ENCODE measurements at places on chromosomes 6 and 20. TPM values are rescaled to one million over a fixed set of nuclear protein-coding genes. Genes with fewer than 3 reads are reported as not detected.

Gene GSTA1
- total RNA-seq, result not detected

Gene NRSN1
- total RNA-seq, result not detected

Gene HSPA1L
- 0.80 TPM for total RNA-seq

Gene COL20A1
- total RNA-seq, result 1.3 TPM

Gene SPATA25
- total RNA-seq, result not detected

Gene TRDN
- not detected for total RNA-seq

Gene ENPP5
- total RNA-seq, result 2.5 TPM

Gene CCN5
- total RNA-seq, result not detected

Gene TRIM31
- total RNA-seq, result not detected

Gene CDC5L
- 57.8 TPM for total RNA-seq

Gene RFX6
- total RNA-seq, result not detected

Gene ADGRF1
- total RNA-seq, result not detected

Gene BMP7
- total RNA-seq, result 12.7 TPM

Gene SRC
- total RNA-seq, result 7.6 TPM

Gene CRISP3
- not detected for total RNA-seq

Gene MRPL14
- 149 TPM for total RNA-seq

Gene SEMG1
- total RNA-seq, result not detected

Gene GRM1
- not detected for total RNA-seq

Gene RNF144B
- 2.3 TPM for total RNA-seq

Gene HRH3
- total RNA-seq, result not detected

Gene PAK5
- 0.46 TPM for total RNA-seq

Gene ZBTB12
- total RNA-seq, result 7.5 TPM

Gene CLDN20
- total RNA-seq, result 0.54 TPM

Gene TTK
- total RNA-seq, result 180 TPM

Gene PCSK2
- 0.06 TPM for total RNA-seq

Gene EPHA7
- 0.06 TPM for total RNA-seq

Gene ELOVL2
- total RNA-seq, result 11.3 TPM

Gene PGBD1
- total RNA-seq, result 12.4 TPM

Gene CHD6
- 9.8 TPM for total RNA-seq

Gene MCHR2
- total RNA-seq, result not detected

Gene SMPDL3A
- total RNA-seq, result 6.0 TPM

Gene ASIP
- total RNA-seq, result not detected

Gene SIM1
- 0.51 TPM for total RNA-seq

Gene SNAP25
- total RNA-seq, result 0.80 TPM

Gene MYB
- total RNA-seq, result 2.7 TPM

Gene OTOR
- total RNA-seq, result not detected

Gene PI16
- not detected for total RNA-seq

Gene LY6G6C
- total RNA-seq, result not detected

Gene TMC2
- total RNA-seq, result not detected

Gene KCNK5
- total RNA-seq, result 5.2 TPM

Gene MROH8
- total RNA-seq, result 0.11 TPM

Gene TOX2
- 0.06 TPM for total RNA-seq

Gene WFDC2
- not detected for total RNA-seq

Gene EEF1A2
- 6.4 TPM for total RNA-seq

Gene JAG1
- total RNA-seq, result 62.5 TPM

Gene C6orf15
- not detected for total RNA-seq

Gene FKBP1C
- total RNA-seq, result 0.21 TPM

Measured in Daoy (cell line).